ENCODE measurements at places on chromosomes 5 and 9.
A peak's percentile ranks its signal among the peaks of the same experiment; 100 is the strongest.

DNA sequence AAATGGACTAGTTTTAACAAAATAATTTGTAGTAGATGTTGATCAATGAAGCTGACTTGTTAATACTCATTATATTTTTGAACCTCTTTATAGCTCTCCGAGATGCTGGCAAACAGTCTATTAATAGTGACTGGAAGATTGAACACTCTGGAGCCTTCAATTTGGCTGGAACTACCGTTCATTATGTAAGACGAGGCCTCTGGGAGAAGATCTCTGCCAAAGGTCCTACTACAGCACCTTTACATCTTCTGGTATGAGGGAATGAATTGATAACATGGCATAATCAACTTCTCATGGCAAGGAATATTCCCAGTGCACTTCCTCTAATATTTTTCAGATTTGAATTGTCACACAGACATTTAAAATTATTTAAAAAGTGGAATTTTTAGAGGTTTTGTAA, 68.2 kb upstream of the MINAR2 start:
- DNase-seq = no peak

GRCh38 chr9:37952731-37953130, 48.8 kb upstream of the SLC25A51 start:
- DNase-seq = no peak

DNA sequence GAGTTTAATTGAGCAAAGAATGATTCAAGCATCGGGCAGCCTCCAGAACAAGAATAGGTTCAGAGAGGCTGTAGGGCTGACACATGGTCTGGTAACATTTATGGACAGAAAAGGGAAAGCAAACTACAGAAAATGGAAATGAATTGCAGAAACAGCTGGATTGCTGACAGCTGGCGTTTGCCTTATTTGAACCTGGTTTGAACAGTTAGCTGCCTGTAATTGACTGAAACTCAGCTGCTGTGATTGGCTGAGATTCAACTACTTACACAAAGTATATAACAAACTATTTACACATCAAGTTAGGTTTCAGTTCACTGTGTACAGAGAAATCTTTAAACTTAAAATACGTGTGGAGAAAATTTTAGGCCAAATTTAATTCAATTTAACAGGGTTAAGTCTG, 441.7 kb downstream of the PRELID2 start:
- DNase-seq = no peak

DNA sequence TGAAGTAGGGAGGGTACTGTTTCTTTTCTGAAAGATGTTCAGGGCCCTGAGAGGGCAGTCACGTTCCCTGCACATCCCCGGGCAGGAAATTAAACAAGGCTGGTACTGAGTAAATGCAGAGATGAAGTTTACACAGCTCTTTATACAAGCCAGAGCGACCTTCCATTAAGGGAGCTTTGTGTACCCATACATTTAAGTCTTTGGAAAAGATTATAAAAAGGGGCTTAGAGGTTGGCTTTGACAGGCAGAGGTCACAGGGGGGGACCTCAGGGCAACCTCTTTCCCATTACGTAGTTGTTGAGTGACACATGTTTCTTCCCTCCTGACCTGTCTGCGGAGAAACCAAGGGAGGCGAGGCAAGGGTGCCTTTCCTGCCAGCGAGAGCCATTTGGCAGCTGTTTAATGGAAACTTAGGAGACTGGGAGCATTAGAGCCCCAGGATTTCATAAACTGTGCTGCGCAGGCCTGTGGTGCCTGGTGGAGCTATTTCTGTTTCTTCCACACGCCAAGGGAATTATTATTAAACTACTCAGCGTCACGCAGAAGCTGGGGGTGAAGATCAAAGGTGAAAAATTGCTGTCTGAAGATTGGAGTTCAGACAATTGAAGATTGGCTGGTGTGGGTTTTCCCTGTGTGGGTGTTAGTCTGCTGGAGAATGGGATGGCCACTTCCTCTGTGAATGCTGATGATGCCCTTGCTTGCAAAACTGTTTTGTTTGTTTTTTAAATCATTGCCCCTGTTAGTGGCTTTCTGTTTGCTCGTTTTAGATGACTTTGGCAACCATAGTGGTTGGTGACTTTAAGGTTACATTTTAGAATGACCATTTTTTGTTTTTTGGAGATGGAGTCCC, 3.2 kb upstream of the SMIM32 start:
- no peak for DNase-seq

DNA sequence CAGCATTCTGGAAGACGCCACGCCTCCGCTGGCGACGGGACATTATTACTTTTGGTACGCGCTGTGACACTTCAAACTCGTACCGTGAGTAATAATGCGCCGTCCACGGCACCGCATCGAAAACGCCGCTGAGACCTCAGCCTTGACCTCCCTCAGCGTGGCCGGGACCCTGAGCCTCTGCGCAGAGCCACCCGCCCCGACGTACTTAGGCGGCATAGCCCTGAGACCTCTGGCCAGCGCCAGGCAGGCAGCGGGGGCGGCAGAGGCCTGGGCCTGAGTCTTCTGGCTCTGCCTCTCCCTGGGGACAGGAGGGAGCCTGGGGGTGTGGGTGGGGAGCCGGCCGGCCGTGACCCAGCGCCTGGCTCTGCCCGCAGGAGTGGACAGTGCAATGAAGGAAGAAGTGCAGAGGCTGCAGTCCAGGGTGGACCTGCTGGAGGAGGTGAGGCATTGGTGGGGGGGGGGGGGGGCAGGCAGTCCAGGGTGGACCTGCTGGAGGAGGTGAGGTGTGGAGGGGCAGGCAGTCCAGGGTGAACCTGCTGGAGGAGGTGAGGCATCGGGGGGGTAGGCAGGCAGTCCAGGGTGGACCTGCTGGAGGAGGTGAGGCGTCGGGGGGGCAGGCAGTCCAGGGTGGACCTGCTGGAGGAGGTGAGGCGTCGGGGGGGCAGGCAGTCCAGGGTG, 8.0 kb downstream of the EGFL7 start:
- DNase-seq = no peak

DNA sequence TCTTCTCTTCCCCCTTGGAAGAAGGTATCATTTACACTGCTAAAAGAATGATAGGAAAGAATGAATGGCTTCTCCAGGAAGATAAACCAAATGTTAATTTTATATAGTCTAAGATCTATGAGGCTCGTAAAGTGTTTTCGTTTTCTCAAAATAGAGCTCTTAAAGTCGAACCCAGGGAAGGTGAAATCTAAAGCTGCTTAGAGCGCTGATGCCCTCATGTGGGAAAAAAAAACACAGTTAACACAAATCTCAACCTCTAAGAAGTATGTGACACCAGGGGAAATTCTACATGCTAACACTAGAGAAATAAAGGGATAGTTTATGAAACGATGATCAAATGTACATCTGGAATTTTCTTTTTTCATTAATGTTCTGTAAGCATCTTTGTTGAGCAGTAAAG, 257.9 kb downstream of the RASEF start:
- DNase-seq = no peak

GRCh38 chr9:92961627-92962302, 14.4 kb downstream of the FGD3 start:
- DNase-seq = no peak

DNA sequence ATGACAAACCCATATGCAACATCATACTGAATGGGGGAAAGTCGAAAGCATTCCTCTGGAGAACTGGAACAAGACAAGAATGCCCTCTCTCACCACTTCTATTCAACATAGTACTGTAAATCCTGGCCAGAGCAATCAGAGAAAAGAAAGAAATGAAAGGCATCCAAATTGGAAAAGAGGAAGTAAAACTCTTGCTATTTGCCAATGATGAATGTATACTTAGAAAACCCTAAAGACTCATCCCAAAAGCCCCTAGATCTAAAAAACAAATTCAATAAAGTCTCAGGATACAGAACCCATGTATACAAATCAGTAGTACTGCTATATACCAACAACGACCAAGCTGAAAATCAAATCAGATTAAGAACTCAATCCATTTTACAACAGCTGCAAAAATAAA, 66.9 kb downstream of the SPATA31C2 start:
- no peak for DNase-seq

- DNase-seq = no peak
Measured at GRCh38 chr9:104417296-104417695, 86.8 kb upstream of the OR13F1 start.

GRCh38 chr5:66828548-66829357, 232.6 kb downstream of the MAST4 start:
- peak; percentile 27 for DNase-seq

DNA sequence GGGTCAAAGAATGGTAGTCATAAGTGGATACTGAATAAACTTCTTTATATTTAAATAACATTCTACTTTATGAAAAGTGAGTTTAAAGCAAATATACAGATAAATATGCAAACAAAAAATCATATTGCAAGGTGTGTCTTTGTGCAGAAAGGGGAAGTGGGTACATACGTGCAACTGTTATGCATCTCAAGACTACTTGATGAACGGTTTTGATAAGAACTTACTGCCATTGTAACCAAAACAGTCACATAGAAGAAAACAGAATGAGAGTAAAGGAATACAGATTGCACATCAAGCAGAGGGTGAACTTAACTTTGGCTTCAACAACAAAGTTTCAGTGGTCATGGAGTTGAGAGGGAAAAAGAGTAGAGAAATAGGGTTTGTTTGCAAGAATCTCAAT, 9.9 kb downstream of the CAMK4 start:
- no peak for DNase-seq

DNA sequence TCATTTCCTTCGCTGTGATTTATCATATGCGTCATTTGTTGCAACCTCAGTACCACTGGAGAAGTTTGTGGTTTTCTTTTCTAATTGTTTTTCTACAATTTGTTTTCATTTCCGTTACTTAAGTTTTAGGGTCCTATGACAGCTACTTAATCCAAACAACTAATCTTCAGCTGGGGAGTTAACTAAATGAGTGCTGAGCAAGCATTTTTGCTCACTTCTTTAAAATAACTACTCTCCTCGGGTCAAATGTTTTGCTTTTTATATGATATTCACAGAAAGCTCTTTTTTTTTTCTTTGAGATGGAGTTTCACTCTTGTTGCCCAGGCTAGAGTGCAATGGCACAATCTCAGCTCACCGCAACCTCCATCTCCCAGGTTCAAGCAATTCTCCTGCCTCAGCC, 14.6 kb upstream of the ICE1 start:
- no peak for DNase-seq

DNA sequence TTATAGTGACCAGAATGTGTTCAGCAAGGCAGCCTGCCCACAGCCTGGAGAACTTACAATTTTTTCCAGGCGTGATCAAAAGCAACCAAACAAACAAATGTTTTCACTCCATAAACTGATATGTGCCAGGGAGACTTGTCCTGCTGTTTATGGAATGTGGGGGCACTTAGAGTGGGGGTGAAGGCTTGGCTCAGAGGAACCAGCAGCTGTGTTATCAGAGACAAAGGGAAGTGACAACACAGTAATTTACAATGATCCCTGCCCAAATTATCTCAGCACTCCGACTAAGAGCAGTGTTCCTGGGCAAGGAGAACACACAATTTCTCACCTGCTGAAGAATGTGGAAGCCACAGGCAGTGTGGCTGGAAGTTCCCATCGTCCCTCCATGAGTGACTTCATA, 429.1 kb upstream of the IRX4 start:
- no peak for DNase-seq

DNA sequence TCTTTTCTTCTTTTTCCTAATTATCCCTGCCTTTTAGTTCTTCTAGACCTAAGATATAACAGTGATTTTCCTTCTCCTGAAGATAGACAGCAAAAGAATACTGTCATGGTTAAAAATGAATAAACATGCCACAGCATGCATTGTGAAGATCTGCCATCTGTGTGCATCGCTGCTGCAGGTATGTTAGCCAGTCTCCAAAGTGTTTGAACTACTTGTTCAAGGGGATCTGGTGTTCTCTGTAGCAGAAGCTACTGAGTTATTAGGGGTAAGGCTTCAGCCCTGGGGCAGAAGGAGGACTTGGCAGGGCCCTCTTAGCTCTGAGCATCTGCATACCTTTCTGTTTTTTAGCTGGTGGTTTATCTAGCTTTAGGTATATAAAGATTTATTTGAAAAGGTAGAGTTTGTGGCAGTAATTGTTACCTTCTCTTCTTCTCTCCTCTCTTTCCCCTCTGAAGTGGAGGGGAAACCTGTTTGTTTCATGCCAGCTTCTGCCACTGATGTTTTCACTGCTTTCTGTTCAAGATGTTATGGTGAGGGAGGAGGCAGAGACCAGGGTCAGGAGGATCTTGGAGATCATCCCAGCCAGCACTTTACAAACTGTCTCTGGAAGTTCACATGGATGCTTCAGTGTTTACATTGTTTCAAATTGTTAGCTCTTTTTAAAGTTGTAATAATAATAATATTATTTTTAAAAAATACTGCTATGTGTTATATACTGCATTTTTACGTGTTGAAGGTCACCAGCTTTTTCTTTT, 25.2 kb downstream of the GALNT10 start:
- no peak for DNase-seq

- DNase-seq = no peak
Measured at GRCh38 chr5:176609724-176610434, at the start of gene GPRIN1. Gene GPRIN1 (minus strand): TSS chr5:176610156. CDS start chr5:176599834, 10,322 bp downstream.

GRCh38 chr9:117487555-117488175, 72.8 kb upstream of the ASTN2 start:
- peak; percentile 4 for DNase-seq

DNA sequence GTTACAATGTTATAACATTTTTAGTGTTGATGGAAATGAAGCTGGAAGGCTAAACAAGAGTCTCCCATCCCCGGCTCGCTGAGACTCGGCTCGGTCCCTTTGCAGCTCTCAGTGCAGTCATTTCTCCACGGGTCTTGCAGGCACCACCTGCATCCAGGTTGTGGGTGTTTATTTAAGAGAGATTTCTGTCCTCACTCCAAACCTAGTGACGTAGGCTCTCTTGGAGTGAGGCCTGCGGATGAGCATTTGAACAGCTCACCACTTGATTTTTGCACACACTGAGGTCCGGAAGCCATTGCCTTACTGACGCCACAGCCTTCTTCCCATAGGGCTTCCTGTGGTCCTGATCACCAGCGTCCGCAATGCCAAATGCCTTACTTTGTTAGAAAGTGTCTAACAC, 197.7 kb upstream of the OTULINL start:
- no peak for DNase-seq

Data from thoracic aorta (tissue), 2 donors.